ENCODE measurements at places on chromosomes 4 and X.

GRCh38 chr4:133045288-133045687 is 103.8 kb upstream of the PCDH10 start:
- no peak for DNase-seq

DNA sequence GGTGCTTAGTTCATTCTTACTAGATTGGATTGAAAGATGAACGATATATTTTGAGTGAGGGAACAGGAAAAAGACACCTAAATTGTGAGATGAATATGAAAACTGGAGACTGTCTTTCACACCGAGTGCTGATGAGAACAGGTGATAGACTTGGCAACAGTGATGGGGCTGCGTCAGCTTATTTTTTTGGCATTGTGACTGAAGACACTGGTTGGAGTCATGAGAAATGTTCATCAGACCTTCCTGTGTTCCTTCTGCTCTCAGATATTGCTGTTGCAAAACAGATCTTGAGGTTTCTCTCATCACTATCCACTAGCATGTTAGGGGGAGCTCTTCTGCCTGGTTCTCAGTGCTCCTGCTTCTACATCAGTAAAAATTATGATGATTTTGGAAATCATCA is 124.2 kb upstream of the KCNIP4 start:
- no peak for DNase-seq

GRCh38 chr4:761086-761485 is 55.5 kb downstream of the PCGF3 start:
- DNase-seq: no peak

DNA sequence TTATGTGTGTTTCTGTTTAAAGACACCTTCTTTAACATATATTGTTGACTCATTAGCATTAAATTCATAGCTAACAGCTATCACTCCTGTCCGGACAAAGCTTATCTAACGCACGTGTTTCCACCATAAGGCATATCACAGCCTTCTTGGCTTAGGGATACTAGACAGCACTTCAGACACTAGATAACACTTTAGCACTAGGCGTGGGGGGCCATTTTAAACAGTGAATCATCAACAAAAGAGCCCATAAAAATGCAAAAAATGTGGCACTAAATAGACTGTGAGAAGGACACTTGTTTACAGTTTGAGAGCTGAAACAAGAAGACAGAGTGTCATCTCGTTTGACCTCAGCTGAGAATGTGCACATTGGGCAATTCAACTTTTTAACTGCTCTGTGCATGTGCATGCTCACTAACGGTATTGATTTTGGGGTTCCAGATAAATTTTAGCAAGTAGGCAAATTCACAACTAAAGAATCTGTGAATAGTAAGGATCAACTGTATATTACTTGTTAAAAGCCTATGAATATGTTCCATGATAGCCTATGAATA is 58.9 kb upstream of the RAI2 start:
- DNase-seq: no peak

GRCh38 chr4:138174981-138175794 is 67.0 kb downstream of the SLC7A11 start:
- no peak for DNase-seq

- no peak for DNase-seq
Observed at GRCh38 chr4:80918004-80918403, 112.5 kb upstream of the BMP3 start.

GRCh38 chr4:23789762-23790161 is 100.1 kb downstream of the PPARGC1A start:
- no peak for DNase-seq

GRCh38 chrX:73563738-73564068 is 706 bp downstream of the CHIC1 start:
- DNase-seq: peak; percentile 34

DNA sequence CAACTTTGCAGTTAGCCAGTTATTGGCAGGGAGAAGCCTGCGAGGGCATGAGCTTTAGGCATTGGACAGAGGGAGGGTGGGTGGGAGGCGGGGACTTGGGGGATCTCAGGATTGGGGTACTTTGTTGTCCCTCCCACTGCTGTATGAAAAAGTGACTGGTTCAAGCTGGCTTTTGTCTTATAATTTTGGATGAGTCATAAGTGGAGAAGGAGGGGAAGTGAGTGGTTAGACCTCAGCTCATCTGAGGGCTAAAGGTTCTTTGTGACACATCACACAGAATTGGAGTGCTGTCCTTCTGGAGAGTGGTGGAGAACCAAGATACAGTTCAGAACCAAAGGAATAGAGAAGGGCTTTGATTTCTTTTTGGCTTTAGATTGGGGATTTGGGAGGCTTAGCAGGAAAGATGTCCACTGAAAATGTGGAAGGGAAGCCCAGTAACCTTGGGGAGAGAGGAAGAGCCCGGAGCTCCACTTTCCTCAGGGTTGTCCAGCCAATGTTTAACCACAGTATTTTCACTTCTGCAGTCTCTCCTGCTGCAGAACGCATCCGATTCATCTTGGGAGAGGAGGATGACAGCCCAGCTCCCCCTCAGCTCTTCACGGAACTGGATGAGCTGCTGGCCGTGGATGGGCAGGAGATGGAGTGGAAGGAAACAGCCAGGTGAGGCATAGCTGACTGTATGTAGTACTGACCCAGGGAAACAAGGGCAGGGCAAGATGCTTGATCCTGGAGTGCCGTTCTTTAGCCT is at the start of gene SLC4A4:
TSS of gene SLC4A4 (plus strand) at position 175 of the 748 bp plus-strand sequence.
- peak; percentile 21 for DNase-seq

- DNase-seq: no peak
Observed at GRCh38 chrX:44157858-44158257, 184.7 kb upstream of the NDP start.

- DNase-seq: no peak
Observed at GRCh38 chr4:189302719-189303118, 638.0 kb upstream of the FRG1 start.

DNA sequence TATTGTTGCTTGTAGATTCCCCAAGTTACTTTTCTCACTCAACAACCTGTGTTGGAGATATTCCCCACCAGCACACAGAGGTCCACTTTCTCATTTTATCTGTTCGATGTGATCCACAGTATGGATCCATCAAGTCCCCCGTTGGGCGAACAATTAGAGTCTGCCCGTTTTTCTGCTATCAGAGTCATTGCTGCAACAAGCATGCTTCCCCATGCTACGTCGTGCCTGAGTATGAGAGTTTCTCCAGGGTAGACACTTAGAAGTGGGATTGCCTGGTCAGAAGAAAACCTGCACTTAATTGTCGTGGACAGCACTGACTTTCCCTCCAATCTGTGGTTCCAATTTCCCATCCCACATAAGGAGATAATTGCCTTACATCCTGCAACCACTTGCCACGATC is 62.7 kb upstream of the SHOX start:
- no peak for DNase-seq

GRCh38 chrX:24498975-24499374 is 33.9 kb downstream of the PDK3 start:
- peak; percentile 64 for DNase-seq

DNA sequence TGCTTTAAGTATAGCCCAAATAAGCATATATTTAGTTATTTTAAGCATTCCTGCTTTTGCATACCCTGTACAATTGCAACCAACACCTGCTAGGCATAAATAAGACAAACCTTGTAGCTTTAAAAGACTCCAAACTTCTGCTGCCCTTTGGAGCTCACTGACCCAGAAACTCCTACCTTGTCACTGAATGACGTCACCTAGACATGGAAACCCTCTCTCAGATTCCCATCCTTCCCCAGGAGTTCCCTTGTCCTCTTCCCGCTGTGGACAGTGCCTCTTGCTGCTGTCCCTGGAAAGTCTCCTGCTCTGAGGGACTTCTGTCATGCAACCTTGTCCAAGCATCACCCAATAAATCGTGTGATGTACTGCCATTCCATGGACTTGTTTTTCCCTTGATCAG is 507.2 kb downstream of the GRXCR1 start:
- no peak for DNase-seq

DNA sequence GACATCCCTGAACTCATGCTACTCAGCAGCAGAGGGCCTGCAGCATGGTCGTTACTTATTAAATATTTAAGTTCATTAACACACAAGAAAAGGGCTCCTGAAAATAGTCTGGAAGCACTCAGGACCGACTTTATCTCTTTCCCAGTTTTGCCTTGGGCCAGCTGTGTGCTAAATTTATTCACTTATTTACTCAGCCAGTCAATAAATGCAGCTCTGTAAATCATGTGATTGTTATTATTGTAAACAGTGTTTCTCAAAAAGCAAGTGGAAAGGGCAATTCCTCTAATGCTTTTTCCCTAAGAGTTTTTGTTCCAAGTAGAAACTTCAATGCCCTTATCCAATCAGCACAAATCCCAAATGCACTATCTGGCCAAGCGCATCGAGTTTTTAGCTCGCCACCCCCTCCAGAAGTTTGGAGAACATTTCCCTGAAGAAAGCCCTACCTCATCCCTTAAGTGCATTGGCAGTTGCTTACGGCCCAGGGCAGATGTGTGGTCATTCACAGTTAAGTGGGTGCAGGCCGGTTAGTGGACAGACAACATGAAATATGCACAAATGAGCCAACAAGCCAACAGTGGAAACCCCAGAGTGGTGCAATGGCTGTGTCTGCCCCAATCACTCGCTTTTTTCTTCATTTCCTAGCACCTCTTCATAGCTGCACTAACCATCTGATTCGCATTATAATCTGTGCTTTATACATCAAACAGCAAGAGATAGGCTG is 125.8 kb downstream of the SMIM20 start:
- no peak for DNase-seq

- DNase-seq: no peak
Observed at GRCh38 chr4:160510928-160511327, 1408.0 kb downstream of the RAPGEF2 start.

- no peak for DNase-seq
Observed at GRCh38 chrX:47572773-47573340, 9.4 kb upstream of the TIMP1 start.

- no peak for DNase-seq
Observed at GRCh38 chr4:154107337-154107736, 318.5 kb upstream of the SFRP2 start.

GRCh38 chr4:101076032-101076431 is 271.3 kb downstream of the PPP3CA start:
- no peak for DNase-seq

DNA sequence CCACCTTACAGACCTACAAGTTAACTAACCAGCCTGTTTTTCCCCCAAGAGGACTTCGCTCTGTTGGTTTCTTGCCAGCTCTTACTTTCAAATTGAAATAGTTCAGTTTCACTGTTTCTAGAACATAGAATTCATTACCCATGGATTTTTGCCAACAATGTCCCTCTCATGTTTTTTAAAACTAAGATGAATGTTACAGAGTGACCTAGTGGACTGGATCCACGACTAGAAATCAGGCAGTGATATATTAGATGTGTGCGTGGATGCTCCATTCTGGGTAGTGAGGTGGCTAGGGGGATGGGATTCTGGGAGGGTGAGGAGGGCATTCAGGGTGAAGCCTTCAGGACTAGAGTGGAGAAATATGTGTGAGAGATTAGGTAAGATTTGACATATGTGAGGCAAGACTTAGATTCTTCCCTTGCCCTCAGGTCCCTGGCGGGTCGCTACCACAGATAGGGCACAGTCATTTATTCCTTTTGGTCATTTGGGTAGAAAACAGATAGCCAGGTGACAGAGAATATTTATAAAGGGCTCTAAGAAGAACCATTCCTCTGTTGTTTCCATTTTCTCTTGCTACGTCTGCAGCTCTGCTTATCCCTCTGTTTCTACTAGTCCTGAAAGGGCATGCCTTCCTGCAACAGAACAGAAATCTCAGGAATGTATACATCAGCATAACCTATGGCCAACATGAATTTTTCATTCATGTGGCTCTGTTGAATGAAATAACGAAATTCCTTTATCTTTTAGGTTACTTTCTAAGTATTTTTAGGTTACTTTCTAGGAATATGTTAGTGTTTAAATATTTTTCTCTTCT is 15.4 kb upstream of the JADE1 start:
- no peak for DNase-seq

GRCh38 chr4:8315435-8316250 is 46.1 kb downstream of the HTRA3 start:
- peak; percentile 65 for DNase-seq

GRCh38 chr4:119314356-119314755 is 7.6 kb downstream of the FABP2 start:
- DNase-seq: peak; percentile 51

GRCh38 chr4:182434720-182435119 is 191.5 kb downstream of the TENM3 start:
- no peak for DNase-seq

GRCh38 chr4:157291071-157291470 is 70.5 kb downstream of the GRIA2 start:
- no peak for DNase-seq

GRCh38 chr4:124070688-124071484 is 641.6 kb downstream of the ANKRD50 start:
- DNase-seq: no peak

DNA sequence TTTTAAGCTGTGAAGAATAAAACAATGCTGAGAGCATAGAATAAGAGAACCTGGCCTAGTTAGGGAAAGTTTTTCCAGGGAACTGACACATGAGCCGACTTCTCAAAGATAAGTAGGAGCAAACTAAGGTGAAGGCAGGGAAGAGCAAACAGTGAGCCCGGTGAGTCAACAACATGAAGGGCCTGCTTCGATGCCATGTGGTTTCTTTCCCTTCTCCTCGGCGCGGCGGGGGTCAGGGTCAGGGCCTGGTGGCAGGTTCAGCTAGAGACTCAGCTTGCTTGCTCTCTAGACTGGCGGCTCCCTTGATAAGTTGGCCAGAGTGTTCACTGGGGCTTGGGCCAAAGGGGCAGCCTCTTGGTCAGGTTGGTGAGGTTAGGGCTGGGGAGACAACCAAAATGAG is 81.1 kb downstream of the DLG3 start:
- no peak for DNase-seq

DNA sequence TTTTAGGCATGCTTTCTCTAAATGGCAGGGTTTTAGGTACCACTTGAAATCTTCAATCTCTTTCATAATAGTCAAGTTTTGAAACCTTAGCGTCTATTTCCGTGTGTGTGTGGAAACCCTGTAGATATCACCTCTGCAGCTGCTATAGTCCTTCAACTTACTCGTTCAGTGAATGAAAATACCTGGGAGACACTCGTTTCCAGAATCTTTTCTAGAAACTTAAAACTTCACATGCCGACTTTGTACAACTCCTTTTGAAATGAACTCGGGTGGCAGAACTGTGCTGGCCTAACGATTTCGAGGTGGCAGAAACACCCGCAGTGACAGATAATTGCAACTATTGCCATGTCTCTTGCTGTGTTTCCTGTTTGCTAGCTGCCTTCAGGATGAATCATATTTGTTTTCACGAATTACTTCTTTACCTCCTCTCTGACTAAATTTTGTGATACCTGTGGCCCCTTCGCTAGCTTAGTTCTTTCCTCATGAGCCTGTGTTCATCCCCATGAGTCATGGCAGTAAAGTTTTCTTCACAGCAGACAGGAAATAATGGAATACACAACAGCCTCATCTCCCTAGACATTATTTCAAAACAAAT is 104.7 kb upstream of the SMIM10 start:
- DNase-seq: peak; percentile 95

GRCh38 chr4:113260688-113261087 is 211.2 kb downstream of the ANK2 start:
- DNase-seq: no peak

- DNase-seq: no peak
Observed at GRCh38 chr4:48985976-48986653, at the start of gene CWH43. Gene CWH43, plus strand, starts transcription at chr4:48986275. Its CDS starts 155 bp downstream, at chr4:48986430.

GRCh38 chr4:110897784-110898183 is 274.9 kb upstream of the PITX2 start:
- no peak for DNase-seq

GRCh38 chrX:44104699-44105098 is 131.5 kb upstream of the NDP start:
- DNase-seq: no peak
